ENCODE measurements at places on chromosomes 12 and 14. TPM values are rescaled to one million over a fixed set of nuclear protein-coding genes. Genes with fewer than 3 reads are reported as not detected.

- H3K4me1 ChIP-seq: no peaks in the 10 kb centered on the region
- peaks cover 34% of the 10 kb centered on the region for H3K36me3 ChIP-seq
- H3K27me3 ChIP-seq: no peaks in the 10 kb centered on the region
- H3K27ac ChIP-seq: no peak overlapping the region
Observed at GRCh38 chr14:72980863-72981262, 46.0 kb downstream of the ZFYVE1 start.

Gene SLC17A8
- total RNA-seq: not detected

Gene TAS2R7
- total RNA-seq: not detected

DNA sequence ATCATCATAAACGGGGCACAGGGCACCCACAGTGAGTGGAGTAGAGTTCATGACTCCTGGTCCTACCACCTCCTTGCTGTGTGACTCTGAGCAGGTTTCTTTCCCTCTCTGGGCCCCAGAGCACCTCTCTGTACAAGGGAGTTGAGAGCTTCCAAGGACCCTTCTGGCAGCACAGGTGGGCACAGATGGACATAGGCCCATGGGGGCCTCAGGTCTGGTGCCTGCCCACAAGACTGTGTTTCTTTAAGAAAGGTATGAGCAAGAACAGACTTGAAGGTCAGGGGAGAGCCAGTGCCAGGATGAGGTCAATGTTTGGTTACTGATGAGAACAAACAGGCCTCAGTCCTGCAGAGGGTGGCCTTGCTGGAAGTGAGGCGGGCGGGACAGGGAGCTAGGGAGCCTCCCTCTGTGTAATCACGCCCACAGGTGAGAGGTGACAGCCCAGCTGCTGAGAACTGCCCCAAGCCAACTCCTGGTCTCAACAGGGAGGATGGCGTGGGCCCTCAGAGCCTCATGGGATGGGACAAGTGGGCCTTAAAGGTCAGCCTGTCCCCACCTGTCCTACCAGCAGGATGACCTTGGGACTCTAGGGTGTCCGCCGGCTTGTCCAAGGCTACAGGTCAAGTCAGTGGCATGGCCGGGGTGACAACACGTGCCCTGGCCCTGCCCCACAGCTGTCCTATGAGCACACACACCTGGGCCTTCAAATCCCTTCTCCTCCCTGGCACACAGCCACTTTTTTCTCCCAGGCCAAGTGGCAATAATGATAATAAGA is 49.1 kb downstream of the CCDC85C start:
- no peaks in the 10 kb centered on the region for H3K4me1 ChIP-seq
- no peak for DNase-seq
- H3K27ac ChIP-seq: no peak overlapping the region
- H3K36me3 ChIP-seq: no peaks in the 10 kb centered on the region

DNA sequence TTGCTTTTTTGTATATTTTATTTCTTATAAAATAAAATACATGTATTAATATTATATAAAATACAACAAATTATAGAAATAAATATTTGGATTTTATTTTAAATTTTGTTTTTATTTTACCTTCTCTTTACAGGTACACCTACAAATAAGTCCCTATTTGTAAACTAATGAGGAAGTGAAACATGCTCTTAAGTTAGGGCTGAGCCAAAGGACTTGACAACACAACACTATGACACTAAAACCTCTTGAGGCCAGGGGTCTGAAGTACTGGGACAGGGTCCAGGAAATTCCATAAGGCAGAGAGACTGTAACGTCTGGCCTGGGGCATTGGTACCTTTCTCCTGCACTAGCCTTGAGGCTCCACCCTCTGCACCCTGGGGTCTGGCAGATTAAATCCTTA is 293.2 kb downstream of the FOXN3 start:
- H3K27me3 ChIP-seq: no peaks in the 10 kb centered on the region
- no peak overlapping the region for H3K27ac ChIP-seq
- H3K4me3 ChIP-seq: no peak overlapping the region
- DNase-seq: no peak
- no peaks in the 10 kb centered on the region for H3K36me3 ChIP-seq

- no peak overlapping the region for H3K27ac ChIP-seq
- no peaks in the 10 kb centered on the region for H3K36me3 ChIP-seq
- no peaks in the 10 kb centered on the region for H3K4me1 ChIP-seq
- H3K27me3 ChIP-seq: no peaks in the 10 kb centered on the region
- no peak for DNase-seq
Observed at GRCh38 chr14:50607181-50607580, 47.2 kb downstream of the ATL1 start.

- no peaks in the 10 kb centered on the region for H3K36me3 ChIP-seq
- no peak overlapping the region for H3K27ac ChIP-seq
- H3K4me3 ChIP-seq: peak overlapping the region; percentile 44
- H3K4me1 ChIP-seq: no peaks in the 10 kb centered on the region
- peaks cover 5% of the 10 kb centered on the region for H3K27me3 ChIP-seq
Observed at GRCh38 chr12:31117203-31118011, 43.7 kb downstream of the DDX11 start.

Gene HOXC6
- 7.6 TPM for total RNA-seq

GRCh38 chr12:50753232-50753769 is 10.6 kb upstream of the ATF1 start:
- no peak overlapping the region for H3K27ac ChIP-seq
- DNase-seq: no peak
- H3K4me1 ChIP-seq: no peaks in the 10 kb centered on the region
- H3K36me3 ChIP-seq: peaks cover 3% of the 10 kb centered on the region
- no peak overlapping the region for H3K4me3 ChIP-seq

DNA sequence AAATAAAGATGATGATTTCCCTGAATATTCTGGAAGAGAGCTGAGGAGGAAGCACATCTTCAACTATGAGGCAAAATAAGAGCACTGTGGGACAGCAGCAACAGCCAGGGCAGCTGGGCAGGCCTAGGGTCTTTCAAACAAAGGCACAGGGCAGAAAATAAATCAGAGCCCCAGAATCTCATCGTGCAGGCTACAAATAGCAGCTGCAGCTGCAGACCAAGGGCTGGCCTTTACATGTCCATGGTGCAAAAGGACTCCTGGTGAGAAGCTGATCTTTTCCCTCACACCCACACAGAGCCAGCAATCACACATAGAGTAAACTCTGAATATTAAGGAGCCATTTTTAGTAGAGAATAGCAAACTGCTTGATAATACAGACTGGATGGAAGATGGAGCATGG is 13.6 kb upstream of the MYBPC1 start:
- H3K4me3 ChIP-seq: no peak overlapping the region
- no peak overlapping the region for H3K27ac ChIP-seq
- no peak for DNase-seq
- no peaks in the 10 kb centered on the region for H3K4me1 ChIP-seq
- no peaks in the 10 kb centered on the region for H3K27me3 ChIP-seq

Gene ANHX
- total RNA-seq: not detected

Gene FGD6
- total RNA-seq: 2.0 TPM

DNA sequence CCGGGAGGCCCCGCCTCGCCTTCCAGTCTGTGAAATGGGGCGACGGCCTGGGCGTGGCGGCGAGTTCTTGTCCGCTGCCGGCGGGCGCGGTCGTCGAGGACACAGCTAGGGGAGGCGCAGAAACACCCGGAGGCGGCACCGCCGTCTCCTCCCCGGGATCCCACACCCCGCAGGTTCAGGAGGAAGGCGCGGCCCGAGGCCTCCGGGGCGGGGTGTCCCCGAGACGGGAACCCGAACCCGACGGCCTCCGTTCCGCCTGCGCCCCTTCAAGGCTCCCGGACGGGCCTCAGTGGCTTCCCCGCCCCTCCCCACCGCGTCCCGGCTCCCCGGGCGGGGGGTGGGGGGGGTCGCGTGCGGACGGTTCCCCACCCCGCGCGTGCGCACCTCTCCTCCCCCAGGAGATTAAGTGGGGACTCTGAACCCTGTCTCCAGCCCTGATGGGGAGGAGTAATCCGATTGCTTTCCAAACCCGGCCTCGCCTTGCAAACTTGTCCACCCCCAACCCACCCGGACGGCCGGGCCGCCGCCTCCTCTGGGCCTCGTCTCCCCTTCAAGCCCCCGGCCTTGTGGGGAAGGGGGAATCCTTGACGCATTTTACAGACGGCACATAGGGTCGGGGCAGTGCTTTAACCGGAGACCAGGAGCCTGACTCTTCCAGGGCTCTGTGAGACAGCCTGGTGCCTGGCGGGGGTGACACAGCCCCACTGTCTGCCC is 35.3 kb upstream of the ANKRD9 start:
- H3K4me1 ChIP-seq: no peaks in the 10 kb centered on the region
- no peak for DNase-seq
- peaks cover 20% of the 10 kb centered on the region for H3K27me3 ChIP-seq
- no peaks in the 10 kb centered on the region for H3K36me3 ChIP-seq

Gene VRTN
- total RNA-seq: not detected

- no peaks in the 10 kb centered on the region for H3K27me3 ChIP-seq
- H3K4me1 ChIP-seq: no peaks in the 10 kb centered on the region
- H3K27ac ChIP-seq: no peak overlapping the region
- peaks cover 73% of the 10 kb centered on the region for H3K36me3 ChIP-seq
- H3K4me3 ChIP-seq: no peak overlapping the region
Observed at GRCh38 chr14:105220699-105221597, 27.4 kb upstream of the BTBD6 start.

DNA sequence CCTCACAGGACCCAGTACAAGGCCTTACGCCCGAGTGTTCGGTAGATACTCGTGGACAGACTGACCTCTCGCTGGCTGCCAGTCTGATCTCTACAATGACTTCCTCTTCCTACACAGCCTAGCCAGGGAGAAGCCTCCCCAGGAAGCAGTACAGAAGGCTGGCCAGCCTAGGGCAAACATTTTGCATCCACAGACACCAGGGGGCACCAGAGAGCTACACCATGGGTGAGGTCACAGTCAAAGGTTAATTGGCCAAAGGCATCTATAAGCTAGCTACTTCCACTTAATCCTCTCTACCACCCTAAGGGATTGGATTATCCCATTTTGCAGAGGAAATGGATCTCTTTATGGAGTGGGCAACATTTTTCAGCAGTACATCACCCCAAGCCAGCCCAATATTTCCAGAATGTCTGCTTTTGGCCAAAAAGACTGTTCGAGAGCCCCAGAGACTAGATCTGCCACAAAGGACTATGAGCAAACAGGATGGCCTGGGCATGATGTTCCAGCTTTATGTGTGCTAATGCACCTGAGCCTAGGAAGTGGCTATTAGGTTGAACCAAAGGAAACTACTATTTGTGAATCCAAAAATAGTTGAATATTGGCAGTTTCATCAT is 14.6 kb upstream of the PNMA1 start:
- H3K27ac ChIP-seq: peak overlapping the region; percentile 48
- H3K4me1 ChIP-seq: peaks cover 8% of the 10 kb centered on the region
- no peak overlapping the region for H3K4me3 ChIP-seq
- DNase-seq: no peak
- no peaks in the 10 kb centered on the region for H3K27me3 ChIP-seq

GRCh38 chr14:61726778-61727658 is 31.7 kb downstream of the HIF1A start:
- no peak for DNase-seq
- H3K27ac ChIP-seq: no peak overlapping the region
- no peaks in the 10 kb centered on the region for H3K4me1 ChIP-seq

DNA sequence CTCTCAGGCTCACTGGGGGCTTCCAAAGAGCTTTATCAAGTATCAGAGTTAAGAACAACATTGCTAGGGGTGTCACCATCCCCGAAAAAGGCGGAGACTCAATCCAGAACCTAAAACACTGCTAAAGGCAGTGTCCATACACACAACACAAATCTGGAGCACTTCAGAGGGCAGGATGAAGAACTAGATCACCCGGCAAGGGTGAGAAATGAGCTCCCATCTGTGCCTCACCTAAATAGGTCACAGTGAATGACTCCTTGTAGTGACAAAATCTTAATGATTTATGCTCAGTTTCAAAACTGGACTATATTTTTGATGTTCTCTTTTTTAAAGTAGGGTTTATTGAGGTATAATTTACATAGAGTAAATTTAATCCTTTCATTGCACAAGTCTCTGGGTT is 25.6 kb downstream of the NIN start:
- peaks cover 6% of the 10 kb centered on the region for H3K4me1 ChIP-seq
- DNase-seq: no peak
- H3K36me3 ChIP-seq: no peaks in the 10 kb centered on the region
- H3K27me3 ChIP-seq: no peaks in the 10 kb centered on the region

GRCh38 chr12:114671066-114671442 is 12.9 kb downstream of the TBX3 start:
- peak overlapping the region; percentile 23 for H3K4me3 ChIP-seq
- H3K36me3 ChIP-seq: no peaks in the 10 kb centered on the region
- peaks cover 11% of the 10 kb centered on the region for H3K27me3 ChIP-seq
- no peak overlapping the region for H3K27ac ChIP-seq
- H3K4me1 ChIP-seq: peaks cover 6% of the 10 kb centered on the region

GRCh38 chr12:21301-22189 is 45.0 kb upstream of the IQSEC3 start:
- H3K4me3 ChIP-seq: no peak overlapping the region
- peaks cover 26% of the 10 kb centered on the region for H3K36me3 ChIP-seq
- H3K4me1 ChIP-seq: no peaks in the 10 kb centered on the region
- no peak for DNase-seq

DNA sequence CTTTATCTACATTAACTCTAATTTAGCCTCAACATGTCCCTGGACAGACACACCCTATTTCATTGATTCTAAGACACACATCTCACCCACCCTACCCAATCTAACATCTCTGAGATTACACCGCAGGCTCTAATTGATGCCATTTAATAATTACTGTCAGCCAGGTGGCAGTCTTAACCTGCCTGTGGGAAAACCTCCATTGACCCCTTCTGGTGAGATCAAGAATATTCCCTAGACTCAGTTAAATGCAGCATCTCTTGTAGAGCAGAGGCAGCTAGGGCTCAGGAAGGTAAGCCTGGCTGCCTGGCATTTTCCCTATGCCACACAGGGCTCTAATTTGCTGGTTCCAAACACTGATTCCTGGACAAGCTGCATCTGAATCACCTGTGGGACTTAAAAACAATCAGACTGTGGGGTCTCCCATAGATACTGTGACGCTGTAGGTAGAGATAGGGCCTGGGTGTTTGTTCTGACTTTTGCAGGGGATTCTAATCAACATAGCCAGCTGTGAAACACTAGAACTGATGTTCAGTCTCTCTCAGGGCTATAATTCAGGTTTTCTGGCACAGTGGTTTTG is 14.3 kb downstream of the MCRS1 start:
- no peaks in the 10 kb centered on the region for H3K27me3 ChIP-seq
- DNase-seq: no peak
- H3K4me3 ChIP-seq: no peak overlapping the region
- peaks cover 8% of the 10 kb centered on the region for H3K36me3 ChIP-seq

Gene RASSF8
- total RNA-seq: 92.1 TPM

DNA sequence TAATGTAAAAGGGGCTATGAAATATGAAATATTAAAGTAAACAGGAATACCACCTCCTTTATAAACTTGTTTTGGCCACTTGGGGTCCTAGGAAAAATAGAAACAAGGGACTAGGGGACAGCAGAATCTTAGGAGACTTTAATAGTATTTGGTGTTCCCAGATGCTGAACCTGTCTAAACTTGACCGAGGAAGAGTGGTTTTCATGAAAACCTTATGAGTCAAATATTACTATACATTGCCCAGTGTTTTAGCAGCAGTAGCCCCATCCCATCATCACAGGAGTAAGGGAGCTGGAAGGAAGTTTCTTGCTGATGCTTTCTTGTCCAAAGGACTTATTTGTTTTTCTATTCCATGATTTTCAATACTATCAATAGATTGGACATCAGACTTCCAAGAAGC is 177.5 kb upstream of the CAND1 start:
- H3K4me3 ChIP-seq: no peak overlapping the region
- H3K4me1 ChIP-seq: no peaks in the 10 kb centered on the region
- no peak for DNase-seq

Gene TSPAN19
- not detected for total RNA-seq

Data from ascending aorta (tissue), 2 donors.